ENCODE measurements at places on chromosomes 16 and 17.

- no peak for DNase-seq
Observed at GRCh38 chr16:69526831-69527655, 38.7 kb upstream of the NFAT5 start.

DNA sequence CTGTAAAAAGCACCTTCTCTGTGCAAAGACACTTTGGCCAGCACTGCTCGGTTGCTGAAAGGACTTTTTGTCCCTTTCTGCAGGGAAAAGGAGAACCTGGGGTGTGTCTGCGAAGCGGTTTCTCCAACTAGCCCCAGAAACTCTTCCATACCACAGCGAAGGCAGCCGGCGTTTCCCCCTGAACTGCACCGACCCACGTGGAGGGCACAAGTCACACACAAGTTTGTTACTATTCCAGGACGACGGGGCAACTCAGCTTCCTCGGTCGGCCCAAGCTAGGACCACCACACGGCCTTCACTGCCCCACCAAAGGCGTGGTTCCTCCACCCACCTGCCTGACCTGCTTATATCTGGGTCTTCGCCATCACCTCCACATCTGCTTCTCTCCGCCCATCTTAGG lies 1.9 kb downstream of the RTN4RL1 start:
- DNase-seq, result no peak

DNA sequence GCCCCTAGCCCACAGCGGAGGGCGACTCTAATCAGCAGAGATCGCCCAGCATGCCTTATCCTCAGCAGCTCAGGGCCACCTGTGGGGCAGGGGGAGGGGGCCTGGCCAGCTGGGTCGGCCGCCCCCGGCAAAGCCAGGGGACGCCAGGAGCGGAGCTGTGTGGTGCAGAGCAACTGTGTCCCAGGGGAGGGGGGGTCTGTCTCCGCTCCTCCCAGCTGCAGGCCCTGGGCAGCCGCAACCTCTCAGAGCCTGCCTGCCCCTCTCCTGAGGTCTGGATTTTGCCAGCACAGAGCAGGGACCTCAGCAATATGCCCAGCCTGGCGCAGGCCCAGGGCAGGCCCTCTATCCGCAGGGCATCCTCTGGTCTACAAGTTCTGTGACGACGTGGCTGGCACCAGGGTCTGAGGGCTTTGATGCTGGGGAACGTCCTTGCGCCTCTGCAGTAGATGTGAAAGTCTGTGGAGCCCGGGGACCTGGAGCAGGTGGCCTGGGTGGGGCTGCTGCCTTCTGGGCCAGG lies 36.5 kb upstream of the SLC38A10 start:
- no peak for DNase-seq

DNA sequence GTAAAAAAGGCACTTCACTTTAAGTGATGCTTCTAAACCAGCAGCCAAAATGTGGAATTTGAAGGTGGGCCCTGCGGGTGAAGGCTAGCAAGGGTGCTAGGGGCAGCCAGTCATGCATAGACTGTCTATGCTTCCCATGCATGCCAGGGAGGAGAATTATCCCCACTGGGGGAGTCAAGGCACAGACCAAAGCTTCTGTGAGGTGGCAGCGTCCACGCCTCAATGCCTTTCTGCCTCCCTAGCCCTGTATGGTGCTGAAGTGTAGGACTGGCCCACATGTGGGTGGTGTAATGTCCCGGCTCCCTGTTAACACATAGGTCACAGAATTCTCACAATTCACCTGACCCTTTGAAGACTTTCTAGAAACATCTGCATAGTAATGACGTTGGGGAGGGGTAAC lies 1.9 kb downstream of the HS3ST2 start:
- no peak for DNase-seq

DNA sequence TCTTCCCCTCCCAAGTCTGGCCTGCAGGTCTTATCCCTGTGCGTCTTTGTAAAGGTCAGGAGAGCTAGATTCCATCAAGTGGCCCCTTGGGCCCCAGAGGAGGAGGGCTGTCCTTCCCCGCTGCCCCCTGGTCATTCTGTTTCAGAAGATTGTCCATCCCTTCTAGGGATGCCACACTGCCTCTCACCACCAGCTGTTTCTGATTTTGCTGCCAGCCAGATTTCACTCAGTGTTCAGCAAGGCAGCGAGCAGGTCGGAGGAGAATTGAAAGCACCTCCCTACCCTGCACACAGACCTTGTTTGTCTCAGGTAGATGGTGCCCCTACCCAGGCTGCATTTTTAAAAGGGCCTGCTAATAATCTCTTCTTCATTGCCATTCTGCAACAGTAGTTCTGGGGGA lies 21.7 kb upstream of the NAT9 start:
- no peak for DNase-seq

- DNase-seq, result no peak
Observed at GRCh38 chr16:84810518-84811273, 9.1 kb upstream of the CRISPLD2 start.

All from iPS-NIHi11 (cell line).